Cardiac septum (tissue), 1 donor: ENCODE measurements at places on chromosomes 4 and X. TPM values are rescaled to one million over a fixed set of nuclear protein-coding genes. Genes with fewer than 3 reads are reported as not detected.

DNA sequence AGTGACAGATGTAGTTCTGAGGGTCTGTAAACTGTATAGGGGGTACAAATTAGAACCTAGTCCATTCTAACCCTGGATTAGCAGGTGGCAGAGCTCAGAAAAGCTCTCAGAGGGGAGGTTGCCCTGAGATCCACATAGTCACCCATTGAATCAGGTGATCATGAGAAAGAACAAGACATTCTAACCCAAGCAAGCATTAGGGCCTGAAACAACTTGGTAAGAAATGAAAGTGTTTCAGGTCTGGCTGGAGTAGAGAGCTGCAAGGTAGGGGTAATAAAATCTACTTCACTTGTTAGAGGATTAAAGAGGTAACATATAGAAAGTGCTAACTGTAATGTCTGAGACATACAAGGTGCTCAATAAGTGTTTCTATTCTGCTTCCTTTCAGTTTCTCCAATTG, 8.8 kb upstream of the BMP2K start:
- DNase-seq: no peak

Gene PLK4
- total RNA-seq: 0.75 TPM

Gene GK
- 8.7 TPM for total RNA-seq

Gene PRPS1
- total RNA-seq: 22.7 TPM

- no peak for DNase-seq
These were observed 201.7 kb upstream of the ANK2 start for GRCh38 chr4:112847781-112848180.
